LHCN-M2 (cell line): ENCODE measurements at places on chromosomes 3 and 15. TPM values are rescaled to one million over a fixed set of nuclear protein-coding genes. Genes with fewer than 3 reads are reported as not detected.

The CDC25A gene
- total RNA-seq, result 21.8 and 34.2 TPM in 2 replicates

The P2RY1 gene
- not detected in 2 replicates for total RNA-seq

The TGM5 gene
- total RNA-seq, result 0.64 TPM in 1 of 2 replicates, not detected in the other

The STAG1 gene
- 24.6 and 27.5 TPM in 2 replicates for total RNA-seq

The ISY1 gene
- 26.9 TPM in 2 replicates for total RNA-seq

The FBXL2 gene
- total RNA-seq, result 21.9 and 27.8 TPM in 2 replicates

The LSM3 gene
- total RNA-seq, result 22.7 and 22.8 TPM in 2 replicates

The SLC12A1 gene
- total RNA-seq, result not detected in 2 replicates

The CYP1A2 gene
- not detected in 2 replicates for total RNA-seq

The SUCNR1 gene
- total RNA-seq, result 0.06 TPM in 1 of 2 replicates, not detected in the other

The CPEB1 gene
- total RNA-seq, result 6.0 and 6.3 TPM in 2 replicates

The TNIK gene
- total RNA-seq, result 0.23 and 0.45 TPM in 2 replicates

The TIGIT gene
- total RNA-seq, result not detected in 2 replicates

The CCDC9B gene
- 9.8 and 12.1 TPM in 2 replicates for total RNA-seq

DNA sequence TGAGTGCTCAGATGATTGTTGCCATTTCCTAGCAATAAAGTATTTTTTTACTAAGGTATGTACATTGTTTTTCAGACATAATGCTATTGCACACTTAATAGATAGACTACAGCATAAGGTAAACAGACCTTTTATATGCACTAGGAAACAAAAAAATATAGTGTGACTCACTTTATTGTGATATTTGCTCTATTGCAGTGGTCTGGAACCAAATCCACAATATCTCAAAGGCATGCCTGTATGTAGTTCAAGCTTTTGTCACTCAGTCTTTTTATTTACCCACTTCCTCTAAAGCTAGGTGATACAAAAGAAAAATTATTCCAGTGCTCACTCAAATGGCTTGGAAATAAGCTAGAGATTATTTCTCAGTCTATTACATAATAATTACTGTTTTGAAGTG lies 209.9 kb upstream of the VEPH1 start:
- DNase-seq, result no peak

- DNase-seq, result peak; percentile 57
Measured at GRCh38 chr3:20648294-20648693, 462.3 kb upstream of the SGO1 start.

- no peak for DNase-seq
Measured at GRCh38 chr15:23370578-23370977, 16.0 kb downstream of the GOLGA8S start.

GRCh38 chr3:101204246-101204645 lies 116.1 kb downstream of the IMPG2 start:
- DNase-seq, result no peak

GRCh38 chr3:180072786-180073185 lies 36.0 kb upstream of the PEX5L start:
- DNase-seq, result no peak

DNA sequence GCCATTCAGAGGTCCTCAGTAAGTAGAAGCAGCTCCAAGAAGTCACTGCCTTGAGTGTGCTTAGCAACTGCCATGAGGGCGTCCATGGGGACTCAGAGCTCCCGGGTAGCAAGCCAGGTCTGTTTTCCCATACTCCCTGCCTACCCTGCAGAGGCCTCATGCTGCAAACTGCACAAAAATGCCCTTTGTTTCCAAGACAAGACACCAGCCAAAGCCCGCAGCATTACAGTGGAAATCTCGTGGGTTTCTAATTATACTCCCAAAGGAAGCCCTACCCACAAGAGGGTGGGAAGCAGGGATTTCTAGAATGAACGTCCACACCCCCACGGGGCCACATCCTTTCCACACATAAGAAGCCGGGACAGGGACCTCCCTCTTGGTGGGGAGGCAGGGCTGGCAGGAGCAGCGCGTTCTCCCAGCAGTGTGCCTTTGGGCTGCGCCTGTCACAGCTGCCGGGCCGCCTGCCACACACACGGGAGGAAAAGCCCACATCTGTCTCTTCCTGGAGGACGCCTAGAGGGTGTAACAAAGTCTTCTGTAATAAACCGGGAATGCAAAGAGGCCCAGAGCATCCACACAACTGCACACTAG lies 31.1 kb downstream of the FAM174B start:
- DNase-seq, result peak; percentile 88

- no peak for DNase-seq
Measured at GRCh38 chr3:154522036-154522602, 92.1 kb upstream of the GPR149 start.

- DNase-seq, result no peak
Measured at GRCh38 chr3:78003090-78003489, 963.2 kb downstream of the ROBO2 start.

DNA sequence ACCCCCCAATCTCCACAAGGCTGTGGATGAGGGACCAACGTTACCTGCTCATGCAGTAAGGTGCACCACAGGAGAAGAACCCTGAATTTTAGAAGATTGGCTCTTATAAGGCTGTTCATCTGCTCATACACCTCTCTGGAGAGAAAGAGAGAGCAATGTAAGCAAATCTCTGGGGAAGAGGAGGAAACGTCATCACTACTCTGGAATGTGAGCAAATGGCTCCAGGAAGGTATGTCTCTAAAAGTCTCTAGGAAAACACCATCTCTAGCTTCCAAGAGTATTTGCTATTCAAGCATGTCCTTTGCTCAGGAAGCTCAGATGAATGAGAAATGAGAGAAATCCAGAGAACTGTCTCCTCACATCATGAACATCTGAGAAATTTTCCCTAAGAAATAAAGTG lies 235.4 kb downstream of the TBL1XR1 start:
- no peak for DNase-seq

DNA sequence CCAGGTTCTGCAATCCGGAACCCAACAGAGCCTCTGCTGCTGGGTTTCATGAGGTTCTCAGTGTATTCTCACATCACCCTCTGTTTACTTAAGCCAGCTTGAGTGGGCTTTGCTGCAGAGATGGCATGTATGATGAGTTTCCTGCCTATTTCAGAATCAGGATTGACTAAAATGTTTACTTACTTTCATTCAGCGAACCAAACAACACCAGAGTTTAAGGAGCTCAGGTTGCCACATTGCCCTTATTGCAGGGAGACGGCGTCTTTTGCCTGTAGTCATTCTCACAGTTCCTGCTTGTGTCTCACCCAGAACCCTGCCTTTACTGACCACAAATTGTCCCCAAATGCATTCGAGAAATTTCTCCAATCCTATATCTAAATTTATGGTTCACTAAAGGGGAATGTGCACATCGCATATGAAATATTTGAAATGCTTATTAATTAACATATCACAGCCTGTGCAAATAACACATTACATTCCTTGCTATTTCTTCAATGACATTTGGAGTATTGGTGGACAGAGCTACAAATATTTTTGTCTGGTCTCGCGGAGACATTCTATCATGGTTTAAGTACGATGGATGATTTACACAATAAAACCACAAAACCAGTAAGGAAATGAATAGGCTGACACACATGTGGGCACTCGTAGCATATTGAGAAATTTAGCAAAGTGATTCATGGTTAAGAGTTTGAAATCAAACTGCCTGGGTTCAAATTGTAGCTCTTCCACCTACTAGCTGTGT lies 377.2 kb upstream of the CFAP20DC start:
- peak; percentile 69 for DNase-seq

- no peak for DNase-seq
Measured at GRCh38 chr3:14392803-14393319, 9.5 kb upstream of the SLC6A6 start.

DNA sequence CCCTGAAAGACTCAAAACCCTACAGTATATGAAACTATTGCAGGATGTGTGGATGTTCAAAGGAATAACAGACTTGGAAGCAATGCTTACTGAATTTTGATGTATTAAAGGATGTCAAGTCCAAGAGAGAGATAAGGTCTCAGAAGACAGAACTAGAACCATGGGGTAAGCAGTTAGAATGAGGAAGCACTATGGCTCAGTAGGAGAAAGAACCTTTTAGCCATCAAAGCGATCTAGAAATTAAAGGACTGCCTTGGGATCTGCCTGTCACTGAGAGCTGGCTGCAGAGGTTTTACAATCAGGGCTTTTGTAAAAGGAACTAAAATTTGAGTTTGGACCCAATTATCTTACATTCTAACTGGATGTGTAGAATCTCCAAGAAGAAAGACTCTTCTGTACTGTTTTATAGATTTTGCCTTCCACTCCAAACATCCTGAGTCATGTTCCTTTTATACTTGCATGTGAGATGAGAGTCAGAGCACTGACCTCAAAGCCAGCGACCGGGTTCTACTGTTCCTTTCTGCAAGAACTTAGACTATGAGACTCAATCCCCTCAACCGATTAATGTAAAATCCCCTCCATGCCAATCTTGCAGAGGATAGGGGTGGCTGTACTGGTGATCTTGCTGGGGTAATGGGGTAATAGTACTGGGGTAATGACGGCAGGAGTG lies 412.3 kb upstream of the TPRG1 start:
- DNase-seq, result no peak

GRCh38 chr15:99239545-99240198 lies 9.7 kb downstream of the TTC23 start:
- DNase-seq, result no peak
